ENCODE measurements at places on chromosomes 1 and 21.

GRCh38 chr1:243246916-243247315 lies 8.2 kb downstream of the CEP170 start:
- no peak for DNase-seq

DNA sequence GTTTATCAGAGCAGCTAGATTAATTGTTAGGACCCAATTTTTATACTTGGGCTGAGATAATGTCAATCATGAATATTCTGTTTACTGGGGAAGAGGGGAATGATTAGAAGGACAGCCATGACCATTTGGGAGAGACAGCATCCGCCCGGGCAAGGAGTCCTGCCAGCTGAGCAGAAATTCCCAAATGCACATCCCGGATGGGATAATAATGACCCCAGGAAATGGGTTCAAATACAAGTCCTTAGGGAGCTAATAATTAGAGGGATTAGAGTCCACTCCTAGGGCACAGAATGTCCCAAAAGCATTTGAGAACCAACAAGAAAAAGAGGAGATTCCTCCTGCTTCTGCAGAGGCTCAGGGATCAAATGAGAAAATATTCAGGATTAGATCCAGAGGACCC lies 115.9 kb downstream of the LRRC53 start:
- DNase-seq: no peak

DNA sequence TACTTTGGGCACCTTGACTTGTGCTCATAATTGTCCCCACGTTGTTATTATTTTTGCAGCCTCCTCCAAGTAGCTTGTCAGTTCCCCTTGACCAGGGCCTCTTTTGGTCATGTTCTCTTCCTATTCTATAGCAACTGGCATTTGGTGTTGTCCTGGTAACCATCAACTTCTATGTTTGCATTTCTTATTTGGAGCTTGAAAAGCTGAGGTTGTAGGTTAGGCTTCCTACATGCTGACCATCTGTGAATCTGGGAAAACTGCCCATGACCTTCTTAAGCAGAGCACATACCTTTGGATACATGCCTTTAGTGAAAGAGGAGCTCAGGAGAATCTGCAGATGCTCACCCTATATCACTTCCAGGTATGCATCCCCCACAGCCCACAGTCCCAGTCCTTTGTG lies 160.8 kb downstream of the HHAT start:
- no peak for DNase-seq

- DNase-seq: no peak
Measured at GRCh38 chr1:206955476-206956451, 9.5 kb upstream of the PIGR start.

DNA sequence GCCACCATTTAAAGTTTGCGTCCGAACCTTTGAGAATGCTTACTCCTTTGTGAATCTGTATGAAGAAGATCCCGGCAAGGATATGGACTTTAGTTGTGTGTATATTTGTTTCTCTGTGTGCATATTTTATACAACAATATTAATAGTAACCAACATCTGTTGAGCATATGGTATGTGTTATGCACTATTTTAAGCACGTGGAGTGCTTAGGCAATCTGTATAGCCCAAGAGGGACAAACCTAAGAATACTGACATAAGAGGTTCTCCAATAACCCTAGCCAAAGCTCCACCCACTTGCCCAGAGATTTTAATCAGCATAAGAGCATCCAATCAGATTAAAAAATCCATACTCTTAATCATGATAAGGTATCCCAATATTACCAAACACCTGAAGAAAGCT lies 92.7 kb downstream of the MAB21L3 start:
- no peak for DNase-seq

GRCh38 chr1:51569284-51570062 lies 47.4 kb upstream of the OSBPL9 start:
- DNase-seq: peak; percentile 16

- no peak for DNase-seq
Measured at GRCh38 chr1:242189591-242189990, 190.7 kb upstream of the MAP1LC3C start.

- no peak for DNase-seq
Measured at GRCh38 chr1:5552787-5553484, 439.3 kb downstream of the NPHP4 start.

- DNase-seq: no peak
Measured at GRCh38 chr1:3551290-3551678, 60.0 kb downstream of the MEGF6 start.

DNA sequence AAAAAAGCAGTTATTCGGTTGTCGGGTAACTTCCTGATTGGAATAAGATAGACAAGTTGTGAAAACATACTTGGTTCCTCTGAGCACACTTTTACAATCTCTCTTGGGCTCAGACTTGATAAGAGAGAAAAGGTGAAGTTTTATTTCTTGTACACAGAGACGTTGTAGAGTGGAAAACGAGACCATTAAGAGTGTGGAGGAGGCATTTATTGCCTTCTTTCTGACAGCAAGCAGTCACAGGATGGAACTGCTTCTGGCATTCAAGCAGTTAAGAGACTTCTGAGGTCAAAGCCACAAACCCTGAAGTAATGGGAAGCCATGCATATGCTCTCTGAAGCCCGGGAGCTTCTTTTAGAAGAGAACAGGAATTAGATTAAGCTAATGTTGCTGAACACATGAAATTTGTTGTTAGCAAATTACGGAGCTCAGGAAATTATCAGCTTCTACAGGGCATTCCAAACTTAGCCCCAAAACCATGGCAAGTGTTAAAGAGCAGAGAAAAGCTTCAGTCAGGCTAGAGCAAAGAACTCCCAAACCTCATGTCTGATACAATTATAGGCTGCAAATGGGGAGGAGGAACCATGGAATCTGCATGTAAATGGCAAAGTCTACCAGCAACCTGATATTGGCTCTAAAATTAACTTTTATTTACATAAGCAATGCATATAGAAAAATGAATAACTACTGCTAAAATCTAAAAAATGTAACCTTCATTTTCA lies 26.0 kb downstream of the S1PR1 start:
- DNase-seq: peak; percentile 13

DNA sequence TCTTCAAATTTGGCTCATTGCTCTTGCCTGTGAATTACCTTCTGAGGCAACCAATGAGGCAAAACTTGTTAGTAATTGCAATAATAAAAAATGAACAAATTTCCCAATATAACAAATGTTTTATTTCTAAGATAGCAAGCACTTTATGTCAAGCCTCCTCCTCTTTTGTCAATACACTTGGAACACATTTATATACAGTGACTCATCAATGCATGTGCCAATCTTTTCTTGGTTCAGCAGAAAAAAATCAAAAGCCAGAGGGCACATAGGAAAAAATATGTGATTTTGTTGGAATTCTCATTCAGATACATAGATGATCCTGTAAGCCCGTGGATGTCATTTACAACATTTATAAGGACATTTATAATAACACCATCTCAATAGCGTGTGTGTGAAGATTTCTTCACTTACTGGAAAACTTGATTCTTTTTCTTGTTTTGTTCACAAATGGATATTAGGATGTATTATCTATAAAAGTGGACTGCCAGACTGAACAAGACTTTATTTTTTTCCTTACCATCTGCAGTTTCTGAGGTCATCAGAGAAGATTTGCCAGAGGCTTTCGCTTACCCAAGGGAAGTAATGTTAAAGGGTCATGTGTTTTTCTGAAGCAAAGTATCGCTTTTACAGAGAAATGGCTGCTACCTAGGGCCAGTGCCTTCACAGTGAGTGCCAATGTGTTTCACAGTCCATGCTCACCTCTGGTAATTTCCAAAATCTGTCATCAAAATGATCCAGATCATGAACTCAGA lies 645.7 kb upstream of the PTBP2 start:
- DNase-seq: no peak

DNA sequence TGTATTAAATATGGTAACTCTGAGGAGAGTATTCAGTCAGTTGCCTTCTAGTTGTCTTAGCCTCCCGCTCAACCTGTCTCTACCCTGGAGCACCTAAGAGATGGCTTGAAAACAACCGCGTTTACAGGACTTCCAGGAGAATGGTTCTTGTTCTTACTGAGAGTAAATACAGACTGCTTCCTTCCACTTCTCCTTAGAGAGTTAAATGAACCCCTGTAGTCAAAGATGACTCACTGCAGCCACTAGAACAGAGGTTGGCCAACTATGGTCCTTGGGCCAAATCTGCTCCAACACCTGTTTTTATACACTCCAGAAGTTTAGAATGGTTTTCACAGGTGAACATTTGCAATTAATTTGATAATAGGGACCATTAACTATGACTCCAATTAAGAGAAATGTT lies 60.1 kb upstream of the ASB17 start:
- DNase-seq: no peak

- no peak for DNase-seq
Measured at GRCh38 chr1:225693085-225693696, 40.3 kb upstream of the ENAH start.

DNA sequence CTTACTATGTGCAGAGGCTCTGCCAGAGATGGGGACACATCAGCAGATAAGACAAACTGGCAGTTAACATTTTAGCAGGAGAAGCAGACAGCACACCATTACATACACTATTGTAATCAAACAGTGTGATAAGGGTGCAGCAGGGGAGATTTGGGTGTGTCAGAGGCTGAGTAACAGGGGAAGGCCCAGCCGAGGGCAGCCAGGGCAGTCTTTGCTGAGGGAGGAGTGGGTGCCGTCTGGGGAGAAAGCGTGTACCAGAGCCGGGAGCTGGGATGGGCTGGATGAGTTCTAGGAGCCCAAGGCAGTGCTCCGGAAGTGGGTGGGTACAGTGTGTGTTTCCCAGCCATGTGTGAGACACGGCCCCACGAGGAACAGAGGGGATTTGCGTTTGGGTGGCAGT lies 31.2 kb downstream of the KCNA10 start:
- DNase-seq: no peak

- no peak for DNase-seq
Measured at GRCh38 chr1:213585402-213585801, 402.4 kb upstream of the PROX1 start.

DNA sequence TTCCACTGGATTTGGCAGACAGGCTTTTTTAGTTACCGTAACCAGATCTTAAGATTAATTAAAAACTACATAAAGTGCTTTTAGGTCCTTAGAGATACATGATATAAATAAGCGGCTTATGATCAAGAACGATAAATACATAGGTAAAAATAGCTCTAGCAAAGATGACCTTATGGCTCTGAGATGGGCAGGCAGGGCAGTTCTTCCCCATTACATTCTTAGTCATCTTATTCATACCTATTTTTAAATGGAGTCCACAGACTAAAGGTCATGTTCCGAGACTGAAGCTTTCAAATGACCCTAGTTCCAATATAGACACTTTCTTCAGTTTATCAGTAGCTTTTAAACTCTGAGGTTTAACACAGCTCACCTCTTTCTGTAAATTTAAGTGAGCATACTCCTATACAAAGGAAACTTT lies 4.3 kb downstream of the MCL1 start:
- DNase-seq: no peak

- DNase-seq: no peak
Measured at GRCh38 chr21:41204736-41205135, 36.8 kb downstream of the BACE2 start.

DNA sequence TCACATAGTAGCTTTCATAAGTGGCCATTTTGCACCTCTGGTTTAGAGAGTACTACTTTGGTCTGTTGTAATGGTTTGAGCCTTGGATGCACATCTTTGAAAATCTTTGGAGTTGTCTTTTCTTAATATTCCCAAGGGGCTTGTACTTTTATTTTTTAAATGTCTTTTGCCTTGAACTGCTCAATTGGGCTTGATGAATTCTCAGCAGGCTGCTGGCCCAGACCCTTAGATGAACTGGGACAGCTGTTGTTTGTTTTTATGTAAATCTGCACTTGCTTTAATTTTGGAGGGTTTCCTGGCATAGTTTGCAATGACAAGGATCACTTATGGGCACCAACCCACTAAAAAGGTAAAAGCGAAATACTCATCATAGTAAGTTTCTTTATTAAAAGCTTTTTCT lies 24.9 kb downstream of the NGF start:
- no peak for DNase-seq

DNA sequence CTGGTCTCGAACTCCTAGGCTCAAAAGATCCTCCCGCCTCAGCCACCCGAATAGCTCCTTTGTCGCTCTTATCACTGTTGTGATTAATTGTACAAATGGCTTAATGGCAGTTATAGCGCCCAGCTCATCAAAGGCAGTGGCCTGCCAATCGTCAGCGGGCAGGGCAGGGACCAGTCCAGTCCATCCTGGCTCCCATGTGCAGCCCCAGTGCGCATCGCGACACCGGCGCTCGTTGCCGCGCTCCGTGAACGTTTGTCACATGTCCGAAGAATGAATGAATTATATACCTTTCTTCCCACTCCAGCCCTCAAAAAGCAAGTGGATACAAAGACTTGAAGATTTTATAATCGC lies 18.4 kb downstream of the MTX1 start:
- DNase-seq: no peak

DNA sequence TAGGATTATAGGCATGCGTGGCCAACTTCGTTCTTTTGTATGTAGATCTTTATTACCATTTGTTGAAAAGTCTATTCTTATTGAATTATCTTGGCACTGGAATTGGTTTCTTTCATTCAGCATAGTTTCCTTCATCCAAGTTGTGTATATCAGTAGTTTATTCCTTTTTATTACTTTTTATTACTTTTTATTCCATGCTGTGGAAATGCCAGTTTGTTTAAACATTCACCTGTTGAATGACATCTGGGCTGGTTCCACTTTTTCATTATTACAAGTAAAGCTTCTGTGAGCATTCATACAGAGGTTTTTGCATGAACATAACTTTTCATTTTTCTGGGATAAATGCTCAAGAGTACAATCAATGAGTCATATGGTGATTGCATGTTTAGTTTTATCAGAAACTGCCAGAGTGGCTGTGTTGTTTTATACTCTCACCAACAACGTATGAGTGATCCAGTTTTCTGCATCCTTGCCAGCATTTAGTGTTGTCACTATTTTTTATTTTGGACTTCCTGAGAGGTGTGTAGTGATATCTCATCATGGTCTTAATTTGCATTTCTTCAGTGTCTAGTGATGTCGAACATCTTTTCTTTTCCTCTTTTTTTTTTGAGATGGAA lies 28.6 kb downstream of the PTPRU start:
- no peak for DNase-seq

GRCh38 chr1:10178597-10179405 lies 31.6 kb upstream of the KIF1B start:
- no peak for DNase-seq

DNA sequence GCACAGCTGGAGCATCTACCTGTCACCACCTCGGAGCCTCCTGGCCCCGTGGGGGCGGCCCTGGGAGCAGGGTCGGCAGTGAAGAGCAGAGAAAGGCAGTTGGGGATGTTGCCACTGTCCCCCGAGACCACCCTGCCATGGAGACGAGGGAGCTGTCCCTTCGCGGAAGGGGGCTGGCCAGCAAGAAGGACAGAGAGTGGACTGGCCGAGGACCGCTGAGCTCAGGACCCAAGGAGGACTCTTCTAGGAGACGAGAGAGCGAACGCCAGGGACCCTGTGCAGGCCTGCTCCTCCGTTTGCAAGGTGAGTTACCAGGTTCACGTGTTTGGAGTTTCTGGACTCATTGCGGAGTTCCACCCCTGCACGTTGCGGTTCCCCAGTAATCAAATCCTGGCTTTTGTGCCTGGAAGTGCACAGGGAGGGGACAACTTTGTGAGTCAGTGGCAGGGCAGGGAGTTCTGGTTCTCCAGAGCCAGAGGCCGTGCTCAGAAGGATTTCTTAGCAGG lies 5.6 kb upstream of the POFUT2 start:
- no peak for DNase-seq

- DNase-seq: no peak
Measured at GRCh38 chr21:29306920-29307319, 8.2 kb downstream of the BACH1 start.

- peak; percentile 76 for DNase-seq
Measured at GRCh38 chr1:111441573-111442192, 7.4 kb downstream of the WDR77 start.
